ENCODE measurements at places on chromosomes 12 and 14.

GRCh38 chr12:28770322-28770721 lies 378.8 kb upstream of the FAR2 start:
- DNase-seq, result no peak

DNA sequence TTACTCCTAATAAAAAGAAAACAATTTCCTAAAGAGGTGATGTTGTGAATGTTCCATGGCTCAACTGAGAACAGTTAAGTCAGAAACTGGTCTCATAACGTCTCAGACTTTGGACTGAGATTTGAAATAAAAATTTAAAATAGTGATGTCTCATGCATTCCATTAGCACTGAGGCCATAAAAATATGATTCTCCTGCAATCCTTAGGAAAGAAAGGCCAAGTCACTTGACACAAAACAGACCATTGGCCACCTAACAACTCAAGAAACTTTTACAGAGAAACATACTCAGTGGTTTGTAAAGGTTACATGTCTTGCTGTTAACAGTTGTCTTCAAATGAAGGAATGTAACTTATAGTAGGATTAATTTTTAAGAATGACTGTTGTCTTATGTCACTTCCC lies 58.1 kb downstream of the STAB2 start:
- DNase-seq, result no peak

DNA sequence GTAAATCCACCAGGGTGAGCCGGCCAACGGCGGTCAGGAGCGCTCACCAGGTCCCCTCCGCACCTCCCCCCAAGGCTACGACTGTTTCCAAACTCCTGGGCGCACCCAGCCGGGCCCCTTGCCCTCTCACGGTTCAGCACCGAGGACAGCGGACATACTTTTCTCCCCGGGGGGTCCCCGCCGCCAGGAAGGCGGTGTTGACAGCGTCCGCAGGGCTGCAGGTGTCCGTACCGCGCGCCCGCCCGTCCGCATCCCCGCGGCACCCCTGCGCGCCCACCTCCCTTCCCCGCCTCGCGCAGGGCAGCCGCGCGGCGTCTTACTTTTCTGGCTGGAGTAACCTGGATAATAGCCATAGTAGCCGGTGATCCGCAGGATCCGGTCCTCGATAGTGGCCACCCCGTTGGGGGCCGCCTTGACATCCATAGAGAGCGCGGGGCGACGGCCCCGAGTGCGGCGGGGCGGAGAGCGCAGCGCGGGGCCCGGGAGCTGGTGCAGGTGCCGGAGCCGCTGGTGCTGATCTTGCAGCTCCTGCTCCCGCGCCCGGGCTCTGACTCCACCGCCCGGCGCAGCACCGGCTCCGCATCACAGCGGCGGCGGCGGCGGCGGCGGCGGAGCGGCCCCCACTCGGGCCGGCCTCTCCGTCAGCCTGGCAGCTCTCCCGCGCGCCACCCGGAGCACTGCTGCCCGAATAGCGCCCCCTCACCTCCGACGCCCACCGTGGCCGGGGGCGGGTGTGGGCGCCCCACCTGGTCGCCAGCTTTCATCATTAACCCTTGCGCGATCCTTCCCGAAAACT lies at the start of gene SLC35F4:
Gene SLC35F4, minus strand, starts transcription at position 690 of the 796 bp plus-strand sequence.
- no peak for DNase-seq

DNA sequence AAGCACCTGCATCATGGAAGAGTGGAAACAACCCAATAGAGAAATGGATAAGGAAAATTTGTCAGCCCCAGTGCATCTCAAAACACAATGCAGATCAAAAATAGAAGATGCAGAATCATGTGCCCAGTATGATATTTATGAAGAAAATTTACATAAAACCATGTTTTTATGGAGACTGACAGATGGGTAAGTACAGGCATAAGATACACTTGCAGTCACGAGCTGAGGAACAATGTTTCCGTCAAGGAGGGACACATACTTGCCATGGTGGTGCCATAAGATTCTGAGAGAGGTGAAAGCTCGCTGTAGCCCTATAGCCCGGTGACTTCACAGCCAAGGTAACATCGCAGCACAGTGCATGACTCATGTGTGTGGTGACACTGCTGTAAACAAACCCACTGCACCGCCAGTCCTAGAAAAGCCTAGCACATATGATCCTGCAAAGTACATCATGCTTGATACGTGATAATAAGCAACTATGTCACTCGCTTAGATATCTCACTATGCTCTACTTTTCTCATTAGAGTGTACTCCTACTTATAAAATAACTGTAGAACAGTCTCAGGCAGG lies 112.6 kb downstream of the RIMBP2 start:
- no peak for DNase-seq

- DNase-seq, result no peak
Observed at GRCh38 chr12:8831116-8831515, 8.7 kb downstream of the A2ML1 start.

GRCh38 chr12:68406134-68406576 lies 74.0 kb upstream of the MDM1 start:
- DNase-seq, result no peak

DNA sequence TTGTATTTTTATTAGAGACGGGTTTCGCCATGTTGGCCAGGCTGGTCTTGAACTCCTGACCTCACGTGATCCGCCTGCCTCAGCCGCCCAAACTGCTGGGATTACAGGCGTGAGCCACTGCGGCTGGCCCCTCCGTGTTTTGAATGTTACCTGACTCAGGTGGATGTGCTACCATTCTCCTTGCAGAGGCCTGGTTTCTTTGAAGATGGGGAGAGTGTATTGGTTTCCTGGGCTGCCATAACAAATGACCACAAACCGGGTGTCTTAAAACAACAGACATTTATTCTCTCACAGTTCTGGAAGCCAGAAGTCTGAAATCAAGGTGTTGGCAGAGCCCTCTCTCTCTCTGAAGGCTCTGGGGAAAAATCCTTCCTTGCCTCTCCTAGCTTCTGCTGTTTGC lies 98.0 kb downstream of the IRF2BPL start:
- no peak for DNase-seq

DNA sequence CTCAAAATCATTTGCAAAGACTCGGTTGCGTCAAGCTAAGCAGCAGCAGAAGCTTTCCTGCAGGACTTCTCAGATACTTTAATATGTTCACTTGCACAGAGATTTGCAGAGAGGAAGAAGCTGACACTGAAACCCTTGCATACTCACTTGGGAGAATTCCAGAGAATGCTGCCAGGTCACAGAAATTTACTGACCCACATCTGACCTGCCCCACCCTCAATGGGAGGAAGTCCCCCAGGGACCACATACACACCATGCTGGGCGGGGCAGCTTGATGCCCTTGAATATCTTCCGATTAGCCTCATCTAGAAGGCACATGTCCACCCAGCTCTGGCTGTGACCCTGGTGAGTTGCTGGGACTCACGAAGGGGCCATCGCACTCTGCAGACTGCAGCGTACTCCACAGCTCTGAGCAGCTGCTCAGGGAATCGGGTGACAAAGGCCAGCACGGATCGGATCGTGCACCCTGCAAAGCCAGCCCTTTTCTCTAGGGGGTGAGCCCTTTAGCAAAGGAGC lies 83.2 kb downstream of the ITPK1 start:
- no peak for DNase-seq

- DNase-seq, result no peak
Observed at GRCh38 chr14:32381869-32382268, 52.8 kb downstream of the AKAP6 start.

GRCh38 chr12:92503029-92503931 lies 199.5 kb upstream of the PLEKHG7 start:
- no peak for DNase-seq

GRCh38 chr12:118050972-118051910 lies 9.7 kb downstream of the WSB2 start:
- DNase-seq, result no peak

DNA sequence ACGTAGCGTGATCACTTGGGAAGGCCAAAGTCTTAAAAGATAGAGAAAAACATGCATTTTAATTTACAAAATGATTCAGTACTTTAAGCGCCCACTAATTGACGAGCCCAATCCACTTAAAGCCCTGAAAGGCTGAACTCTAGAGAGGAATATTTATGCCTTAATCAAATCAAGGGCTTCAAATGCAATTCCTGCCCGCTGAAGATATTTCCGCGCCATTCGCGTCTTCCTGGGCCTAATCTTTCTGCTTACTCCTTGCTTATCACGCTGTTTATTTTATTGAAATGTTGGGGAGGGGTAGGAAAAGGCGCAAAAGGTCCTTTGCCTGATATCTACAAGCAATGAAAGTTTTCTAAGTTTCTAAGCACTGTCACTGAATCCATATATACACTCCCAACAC lies 4.0 kb downstream of the TBX3 start:
- DNase-seq, result no peak

GRCh38 chr12:18320036-18320617 lies 58.8 kb downstream of the PIK3C2G start:
- peak; percentile 91 for DNase-seq

DNA sequence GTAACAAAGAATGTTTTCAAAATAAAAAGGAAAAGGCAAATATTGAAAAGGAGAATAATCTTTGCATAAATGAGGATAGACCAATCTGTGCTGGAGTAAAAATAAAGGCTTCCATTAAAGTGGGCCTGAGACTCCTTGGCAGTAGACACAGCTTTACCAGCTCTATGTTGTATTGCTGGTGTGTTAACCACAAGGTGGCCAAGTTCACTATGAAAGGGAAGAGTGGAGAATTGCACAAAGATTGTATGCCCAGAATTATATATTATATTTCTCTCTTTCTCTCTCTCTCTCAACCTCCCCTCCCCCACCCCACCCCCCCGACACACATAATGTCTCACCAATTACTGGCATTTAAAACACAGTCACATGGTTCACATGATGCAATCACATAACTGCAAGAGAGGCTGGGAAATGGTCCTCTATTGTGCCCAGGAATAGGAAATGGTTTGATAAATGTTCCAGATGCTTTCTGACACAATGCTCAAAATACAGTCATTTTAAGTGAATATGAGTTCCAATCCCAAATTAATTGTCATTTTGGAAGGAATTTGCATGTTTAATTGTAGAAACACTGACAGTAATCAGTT lies 222.6 kb upstream of the SYT1 start:
- no peak for DNase-seq

- no peak for DNase-seq
Observed at GRCh38 chr14:101119830-101120571, 216.5 kb upstream of the RTL1 start.

DNA sequence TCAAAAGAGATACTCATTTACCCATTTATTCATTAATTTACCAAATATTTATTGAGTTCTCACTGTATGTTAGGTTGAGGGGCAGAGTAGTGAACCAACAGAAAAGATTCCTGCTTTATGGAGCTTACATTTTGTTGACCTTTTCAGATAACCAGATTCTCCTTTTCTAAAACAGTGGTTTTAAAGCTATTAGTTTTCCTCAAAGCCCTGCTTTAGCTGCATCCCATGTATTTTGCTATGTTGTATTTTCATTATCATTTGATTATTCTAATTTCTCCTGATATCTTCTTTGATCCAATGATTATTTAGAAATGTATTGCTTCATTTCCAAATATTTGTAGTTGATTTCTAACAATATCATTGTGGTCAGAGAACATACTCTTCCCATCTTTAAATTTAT lies 53.6 kb downstream of the EML1 start:
- no peak for DNase-seq

DNA sequence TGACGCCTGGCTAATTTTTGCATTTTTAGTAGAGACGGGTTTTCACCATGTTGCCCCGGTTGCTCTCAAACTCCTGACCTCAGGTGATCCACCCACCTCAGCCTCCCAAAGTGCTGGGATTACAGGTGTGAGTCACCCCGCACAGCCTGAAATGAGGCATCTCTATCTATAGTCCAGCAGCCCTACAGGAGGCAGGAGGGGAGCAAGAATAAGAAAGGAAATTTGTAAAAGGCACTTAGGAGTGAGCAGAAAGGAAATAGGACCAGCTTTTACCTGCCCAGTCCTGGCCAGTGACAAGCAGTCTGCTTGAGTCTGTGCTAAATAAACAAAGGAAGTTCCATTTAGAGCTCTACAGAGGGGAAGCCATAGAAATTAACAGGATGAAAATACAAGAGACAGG lies 15.0 kb upstream of the PSMA6 start:
- no peak for DNase-seq

GRCh38 chr14:102280376-102280962 lies 24.5 kb downstream of the MOK start:
- peak; percentile 98 for DNase-seq

DNA sequence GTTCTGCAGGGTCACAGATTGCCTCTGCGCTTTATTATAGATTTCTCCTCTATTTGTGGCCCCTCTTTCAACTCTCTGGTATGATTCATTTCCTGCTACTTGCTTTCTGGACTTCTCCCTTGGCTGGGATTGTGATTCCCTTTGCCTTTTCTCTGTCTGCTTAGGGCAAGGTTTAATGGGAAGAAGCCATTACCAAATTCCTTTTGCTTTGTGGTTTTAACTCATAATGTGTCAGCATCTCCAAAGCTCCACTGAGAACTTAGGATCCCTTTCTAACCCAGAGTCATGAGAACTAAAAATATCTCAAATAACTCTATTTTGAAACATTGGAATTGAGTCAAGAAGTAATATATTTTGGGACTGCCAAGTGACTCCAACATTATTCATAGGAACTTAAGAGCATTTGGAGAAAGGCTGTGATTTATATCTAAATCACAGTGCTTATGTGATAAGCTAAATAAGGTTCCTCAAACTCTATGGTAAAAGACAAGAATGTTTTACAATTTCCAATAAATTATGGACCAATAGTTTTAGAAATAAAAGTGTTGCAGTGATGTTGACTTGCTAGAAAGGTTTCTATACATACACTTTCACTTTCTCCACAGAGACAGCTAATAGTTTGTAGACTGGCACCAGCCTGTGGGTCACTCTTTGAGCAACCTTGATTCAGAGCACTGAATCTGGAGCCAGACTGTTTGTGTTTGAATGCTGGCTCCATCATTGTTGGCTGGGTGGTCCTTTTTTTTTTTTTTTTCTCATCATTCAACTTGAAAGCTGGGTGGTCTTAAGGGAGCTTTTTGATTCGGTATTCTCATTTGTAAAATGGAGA lies 93.9 kb downstream of the DACT1 start:
- DNase-seq, result peak; percentile 94

GRCh38 chr14:43938588-43939281 lies 568.3 kb downstream of the FSCB start:
- DNase-seq, result no peak
